ENCODE measurements at places on chromosomes 2 and 18.
A peak's percentile ranks its signal among the peaks of the same experiment; 100 is the strongest.

DNA sequence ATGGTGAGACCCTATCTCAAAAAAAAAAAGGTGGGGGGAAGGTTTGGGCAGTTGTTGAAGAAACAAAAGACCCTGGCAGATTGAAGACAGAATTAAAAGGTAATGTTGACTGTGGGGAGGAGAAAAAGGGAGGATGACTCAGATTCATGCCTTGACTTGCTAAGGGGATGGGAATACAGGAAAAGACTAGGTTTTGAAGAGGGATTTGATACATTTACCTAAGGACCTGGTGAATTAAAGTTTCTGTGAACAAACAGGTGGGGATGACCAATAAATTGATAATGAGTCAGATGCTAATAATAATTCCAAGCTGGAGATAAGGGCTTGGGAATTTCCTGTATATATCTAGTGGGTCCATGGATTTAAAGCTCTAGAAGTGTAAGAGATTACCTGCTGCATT lies 27.6 kb downstream of the TTR start:
- no peak for DNase-seq

DNA sequence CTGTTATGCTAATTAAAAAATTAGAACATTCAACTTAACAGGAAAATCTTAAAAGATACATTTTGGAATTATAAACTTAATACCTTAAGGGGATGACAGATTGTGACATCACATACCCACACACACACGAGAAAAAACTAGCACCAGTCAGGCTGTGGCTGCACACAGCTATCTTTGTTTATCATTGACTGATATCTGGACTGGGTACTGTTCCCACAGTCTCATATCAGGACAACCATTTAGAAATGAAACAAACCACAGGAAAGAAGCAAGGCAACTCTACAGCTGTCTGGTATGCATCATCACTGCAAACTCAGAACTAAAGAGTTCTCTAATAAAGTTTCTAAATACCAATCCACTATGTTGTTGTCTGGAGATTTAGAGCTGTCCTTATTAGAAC lies 210.9 kb upstream of the SMAD7 start:
- DNase-seq: peak; percentile 28

DNA sequence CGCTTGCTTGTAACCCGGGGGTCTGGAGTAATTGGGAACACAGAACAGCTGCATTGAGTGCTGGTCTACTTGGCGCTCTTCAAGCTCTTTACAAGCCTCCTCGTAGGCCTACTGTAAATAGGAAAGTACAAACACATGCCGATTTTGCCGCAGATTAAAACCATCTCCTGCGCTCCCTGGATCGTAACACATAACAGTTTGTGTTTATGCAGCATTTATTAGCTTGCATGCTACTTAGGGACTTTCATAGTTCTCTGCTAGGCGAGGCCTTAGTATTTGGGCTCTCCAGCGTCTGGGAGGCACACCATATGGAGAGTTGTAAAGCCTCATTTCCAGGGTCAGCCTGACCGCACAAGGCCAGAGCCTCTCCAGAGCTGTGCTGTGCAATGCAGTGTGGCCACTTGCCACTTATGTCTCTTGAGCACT lies 84.0 kb upstream of the HAAO start:
- no peak for DNase-seq

GRCh38 chr18:10422731-10423130 lies 31.7 kb upstream of the APCDD1 start:
- no peak for DNase-seq

GRCh38 chr18:63905361-63905760 lies 2.4 kb upstream of the SERPINB10 start:
- no peak for DNase-seq

DNA sequence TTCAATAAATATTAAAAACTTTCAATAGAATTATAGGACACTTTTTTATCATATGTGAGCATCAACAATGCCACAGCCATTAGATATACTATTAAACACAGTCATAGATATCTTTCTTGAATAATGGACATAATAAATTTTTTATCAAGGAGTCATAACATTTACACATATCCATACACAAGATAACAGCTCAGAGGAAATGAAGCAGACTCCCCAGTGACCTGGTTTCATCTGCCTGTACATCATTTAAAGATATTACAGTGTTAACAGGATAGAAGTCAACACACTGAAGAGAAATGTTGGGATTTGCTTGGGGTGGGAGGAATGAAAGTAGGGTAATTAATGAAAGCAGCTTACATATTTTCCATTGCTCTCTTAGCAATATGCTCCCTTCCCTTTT lies 5.1 kb downstream of the SCG2 start:
- no peak for DNase-seq

DNA sequence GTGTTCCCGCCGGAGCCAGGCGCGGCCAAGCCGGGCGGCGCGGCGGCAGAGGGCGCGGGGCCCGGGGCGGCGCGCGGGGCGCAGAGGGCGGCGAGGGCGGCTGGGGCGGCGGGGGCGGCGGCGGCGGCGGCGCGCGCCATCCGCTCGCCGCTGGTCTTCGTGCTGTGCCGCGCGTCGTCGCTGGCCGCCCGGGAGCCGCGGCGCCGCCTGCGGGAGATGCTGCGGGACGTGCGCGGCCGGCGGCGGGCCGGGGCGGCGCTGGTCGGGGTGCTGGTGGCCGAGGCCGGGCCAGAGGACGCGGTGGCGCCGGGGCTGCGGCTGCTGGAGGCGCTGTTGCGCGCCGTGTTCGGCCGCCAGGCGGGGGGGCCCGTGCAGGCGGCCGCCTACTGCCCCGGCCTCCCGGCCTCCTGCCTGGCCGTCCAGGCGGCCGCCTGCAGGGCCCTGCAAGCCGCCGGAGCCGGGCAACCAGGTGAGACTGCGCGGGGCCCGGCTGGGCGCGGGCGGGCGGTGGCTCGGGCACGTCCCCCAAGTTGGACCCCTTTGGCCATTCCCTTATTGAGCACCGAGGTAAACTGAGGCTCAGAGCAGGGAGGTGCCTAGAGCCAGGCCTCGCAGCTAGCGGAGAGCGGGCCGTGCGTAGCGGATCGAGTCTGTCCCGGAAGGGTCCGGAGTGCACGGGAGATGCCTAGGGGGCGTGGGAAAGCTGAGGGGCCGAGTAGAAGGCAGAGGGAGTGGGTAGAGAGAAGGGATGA lies 584 bp downstream of the C2orf72 start:
- no peak for DNase-seq

DNA sequence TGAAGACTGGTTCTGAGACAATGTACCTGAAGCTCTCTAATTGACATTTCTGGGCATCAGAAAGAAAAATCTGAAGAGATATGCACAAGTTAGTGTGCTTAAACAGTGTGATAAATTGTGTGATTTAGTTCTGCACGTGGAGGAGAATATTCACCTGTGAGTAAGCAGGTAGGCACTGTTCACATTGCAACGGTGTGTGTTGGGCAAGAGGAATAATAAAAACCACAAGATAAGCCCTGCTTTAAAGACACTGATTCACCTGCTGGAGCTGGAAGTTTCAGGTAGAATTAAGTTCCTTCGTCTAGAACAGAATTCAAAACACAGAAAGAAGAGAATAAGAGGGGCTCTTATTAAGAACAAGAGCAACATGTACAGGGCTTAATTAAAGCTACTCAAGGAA lies 864.3 kb upstream of the SOX11 start:
- DNase-seq: no peak

- DNase-seq: no peak
Measured at GRCh38 chr18:25646971-25647370, 295.0 kb upstream of the ZNF521 start.

DNA sequence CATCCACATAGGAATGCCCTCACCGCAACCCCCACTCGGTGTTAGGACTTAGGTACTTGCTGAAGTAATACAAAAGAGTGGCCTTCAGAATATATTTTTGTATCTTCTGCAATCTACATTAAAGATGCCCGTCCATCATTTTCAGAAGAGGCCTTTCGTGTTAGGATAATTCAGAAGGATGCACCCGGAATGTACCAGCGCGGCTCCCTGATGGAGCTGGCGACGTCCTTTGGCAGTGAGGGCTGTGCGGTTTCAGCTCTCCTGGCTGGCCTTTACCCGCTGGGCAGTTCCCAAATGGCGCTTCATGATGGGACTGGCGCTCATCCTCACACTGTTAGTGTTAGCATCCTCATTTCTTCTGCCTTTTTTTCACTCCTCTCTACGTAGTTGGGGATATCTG lies 15.3 kb downstream of the TWIST2 start:
- DNase-seq: no peak

DNA sequence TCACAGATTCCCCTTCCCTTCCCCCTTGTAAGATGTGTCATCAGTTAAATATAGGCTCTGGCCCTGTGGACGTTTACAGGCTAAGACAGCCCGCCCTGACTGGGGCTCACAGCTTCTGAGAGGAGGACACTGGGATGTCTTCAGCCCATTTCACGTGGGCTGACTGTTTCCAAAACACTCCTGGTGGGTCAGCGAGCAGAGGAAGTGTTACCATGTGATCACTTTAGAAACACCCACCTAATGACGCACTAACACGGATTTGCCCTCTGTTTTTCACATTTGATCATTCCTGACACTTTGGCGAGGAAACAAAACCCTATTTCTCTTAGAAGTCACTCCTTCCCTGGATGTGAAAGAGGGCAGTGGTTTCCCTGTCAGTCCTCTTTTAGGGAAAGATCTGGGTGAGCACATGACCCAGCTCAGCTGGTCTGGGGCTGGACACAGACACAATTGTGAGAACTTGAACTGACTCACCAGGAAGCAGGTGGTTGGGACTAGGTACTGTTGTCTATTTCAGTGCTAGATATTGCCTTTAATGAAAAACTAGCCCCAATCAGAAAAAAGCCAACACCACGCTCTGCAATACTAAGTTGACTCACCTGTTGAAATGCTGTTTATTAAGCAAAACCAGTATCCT lies 38.8 kb downstream of the BMP10 start:
- peak; percentile 65 for DNase-seq

- DNase-seq: no peak
Measured at GRCh38 chr18:39705362-39705761, 2139.8 kb upstream of the CELF4 start.

DNA sequence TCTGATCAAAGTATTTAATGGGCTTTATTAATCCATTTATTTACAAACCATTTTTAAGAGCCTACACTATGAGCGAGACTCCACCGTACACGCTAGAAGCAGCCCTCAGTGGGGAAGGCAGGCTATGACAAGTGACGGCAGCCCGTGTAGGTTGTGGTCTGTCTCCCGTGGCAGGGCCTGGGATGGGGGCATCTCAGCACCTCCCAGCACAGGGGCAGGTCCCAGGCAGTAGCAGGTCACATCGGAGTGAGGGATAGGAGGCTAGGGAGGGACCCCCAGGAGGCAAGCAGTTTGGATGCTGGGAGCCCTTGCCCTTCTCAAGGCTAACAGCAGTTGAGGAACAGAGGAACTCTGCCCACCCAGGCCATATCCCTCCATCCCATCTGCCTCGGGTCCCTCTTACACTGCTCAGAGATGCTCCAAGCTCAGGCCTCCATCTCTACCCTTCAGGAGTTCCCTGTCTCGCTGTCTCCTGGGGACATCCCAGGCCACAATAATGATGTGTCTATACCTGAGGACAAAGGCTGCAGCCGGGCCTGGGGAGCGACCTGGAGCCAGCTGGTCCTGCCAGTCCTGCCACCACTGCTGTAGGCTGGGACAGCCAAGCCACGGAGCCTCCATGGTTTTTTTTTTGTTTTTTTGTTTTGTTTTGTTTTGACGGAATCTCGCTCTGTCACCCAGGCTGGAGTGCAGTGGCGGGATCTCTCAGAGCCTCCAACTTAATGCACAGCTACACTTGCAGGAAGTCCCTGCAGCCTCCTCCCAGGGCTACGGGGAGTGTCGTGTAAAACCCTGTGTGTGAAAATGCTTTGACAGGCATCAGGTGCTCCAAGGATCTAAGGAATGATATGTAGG lies 92.0 kb downstream of the NDUFA10 start:
- no peak for DNase-seq

- no peak for DNase-seq
Measured at GRCh38 chr2:201472411-201472810, 20.9 kb downstream of the STRADB start.

DNA sequence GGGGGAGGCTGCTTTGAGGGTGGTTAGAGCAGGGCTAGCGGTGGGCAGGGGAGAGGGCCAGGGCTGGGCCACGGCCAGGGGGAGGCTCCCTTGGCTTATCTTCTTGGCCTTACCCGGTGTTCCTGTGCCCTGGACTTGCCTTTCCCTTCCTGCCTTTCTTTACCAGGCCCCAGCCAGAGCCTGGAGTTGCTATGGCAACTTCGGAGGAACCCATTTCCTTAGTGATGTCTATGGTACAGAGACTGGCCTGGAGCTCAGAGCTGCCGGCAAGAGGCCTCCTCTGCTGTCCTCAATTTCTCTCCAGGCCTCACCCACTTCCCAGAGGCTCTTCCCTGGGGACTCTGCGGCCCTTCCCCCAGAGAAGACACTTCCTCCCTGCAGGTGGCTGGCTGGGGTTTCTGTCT lies 11.5 kb downstream of the SPEG start:
- DNase-seq: no peak

GRCh38 chr2:126715576-126716406 lies 59.8 kb downstream of the GYPC start:
- no peak for DNase-seq

DNA sequence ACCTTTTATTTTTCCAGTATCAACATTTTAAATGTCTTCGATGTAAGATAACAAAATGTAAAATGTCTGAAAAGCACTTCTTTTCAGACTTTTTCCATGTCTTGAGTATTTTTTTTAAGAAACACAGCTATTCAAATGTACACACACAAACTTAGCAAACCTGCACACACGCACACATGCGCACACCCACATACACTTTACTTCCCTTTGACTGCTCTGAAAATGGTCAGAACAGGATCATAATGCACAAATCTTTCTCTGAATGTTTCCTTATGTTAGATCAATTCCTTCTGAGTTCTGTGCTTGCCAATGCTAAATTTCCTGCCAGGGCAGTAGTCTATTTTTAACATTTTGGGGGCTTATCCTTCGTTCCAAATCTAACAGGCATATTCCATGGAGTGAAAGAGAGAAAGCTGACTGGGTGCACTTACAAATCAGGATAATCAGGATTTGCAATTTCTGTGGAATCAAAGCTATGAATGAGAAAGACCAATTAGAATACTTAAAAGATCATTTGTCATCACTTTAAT lies 136.3 kb downstream of the ZEB2 start:
- no peak for DNase-seq

- no peak for DNase-seq
Measured at GRCh38 chr2:68045342-68045741, 17.5 kb downstream of the C1D start.

- no peak for DNase-seq
Measured at GRCh38 chr2:203730076-203730729, 23.8 kb downstream of the CD28 start.

DNA sequence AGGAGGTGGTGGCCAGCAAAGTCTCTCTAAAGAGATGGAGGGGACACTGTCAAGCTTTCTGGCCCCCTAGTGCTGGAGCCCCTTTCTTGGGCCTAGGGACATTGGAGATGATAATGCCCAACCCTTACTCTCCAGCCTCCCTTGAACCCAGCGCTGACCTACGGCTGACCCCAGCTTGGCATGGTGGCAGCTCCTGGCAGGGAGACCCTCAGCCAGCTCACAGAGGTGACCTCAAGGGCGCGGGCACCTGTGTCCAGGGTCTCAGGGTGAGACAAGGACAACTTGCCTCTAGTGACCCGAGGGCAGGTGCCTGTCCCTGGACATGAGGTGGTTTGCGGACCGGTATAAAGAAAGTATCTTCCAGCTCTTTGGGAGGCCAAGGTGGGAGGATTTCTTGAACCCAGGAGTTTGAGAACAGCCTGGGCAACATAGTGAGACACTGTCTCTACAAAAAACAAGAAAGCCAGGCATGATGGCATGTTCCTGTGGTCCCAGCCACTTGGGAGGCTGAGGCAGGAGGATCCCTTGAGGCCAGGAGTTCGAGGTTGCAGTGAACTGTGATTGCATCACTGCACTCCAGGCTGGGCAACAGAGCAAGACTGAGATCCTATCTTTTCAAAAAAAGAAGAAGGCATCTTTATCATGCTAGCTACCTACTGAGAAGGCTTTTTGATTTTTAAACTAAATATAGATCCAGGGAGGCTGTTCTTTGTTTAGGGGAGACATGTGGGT lies 3.3 kb upstream of the PER2 start:
- no peak for DNase-seq

Data from stimulated activated CD8-positive, alpha-beta memory T cell treated with anti-CD3 and anti-CD28 coated beads, Interleukin-15, amount 100 ng/mL, for 48 hours (primary cell).